Activated CD8-positive, alpha-beta memory T cell treated with anti-CD3 and anti-CD28 coated beads for 24 hours (primary cell): ENCODE measurements at places on chromosomes 6 and 20.
A peak's percentile ranks its signal among the peaks of the same experiment; 100 is the strongest.

DNA sequence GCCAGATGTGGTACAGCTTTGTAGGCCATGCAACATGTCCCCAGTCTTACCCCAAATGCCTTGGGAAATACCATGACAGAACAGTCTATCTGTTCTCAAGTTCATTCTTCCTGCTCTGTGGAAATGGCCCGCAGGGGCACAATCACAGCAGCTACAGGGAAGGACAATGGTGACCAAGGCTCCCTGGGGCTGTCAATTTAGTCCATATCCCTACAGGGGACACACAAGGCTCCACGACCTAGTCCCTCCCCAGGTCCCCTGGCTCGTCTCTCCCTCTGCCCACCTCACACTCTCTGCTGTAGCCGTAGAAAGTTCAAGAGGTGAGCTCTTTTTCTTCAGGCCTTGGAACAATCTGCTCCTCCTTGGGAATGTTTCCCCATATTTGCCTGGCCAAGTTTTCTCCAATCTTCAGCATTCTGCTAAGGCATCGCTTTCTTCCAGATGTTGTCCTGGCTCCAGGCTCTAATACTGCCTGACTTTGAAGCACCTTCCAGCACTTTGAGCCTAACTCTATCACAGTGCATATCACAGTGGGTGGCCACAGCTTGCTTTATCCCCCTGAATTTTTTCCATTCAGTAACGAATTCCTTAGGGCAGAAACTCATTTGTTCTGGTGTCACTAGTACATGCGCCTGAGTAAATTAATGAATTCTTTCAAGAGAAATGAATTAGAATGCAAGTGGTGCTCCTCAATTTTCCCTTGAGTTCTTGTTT lies 92.6 kb downstream of the MAP3K7 start:
- no peak for DNase-seq

DNA sequence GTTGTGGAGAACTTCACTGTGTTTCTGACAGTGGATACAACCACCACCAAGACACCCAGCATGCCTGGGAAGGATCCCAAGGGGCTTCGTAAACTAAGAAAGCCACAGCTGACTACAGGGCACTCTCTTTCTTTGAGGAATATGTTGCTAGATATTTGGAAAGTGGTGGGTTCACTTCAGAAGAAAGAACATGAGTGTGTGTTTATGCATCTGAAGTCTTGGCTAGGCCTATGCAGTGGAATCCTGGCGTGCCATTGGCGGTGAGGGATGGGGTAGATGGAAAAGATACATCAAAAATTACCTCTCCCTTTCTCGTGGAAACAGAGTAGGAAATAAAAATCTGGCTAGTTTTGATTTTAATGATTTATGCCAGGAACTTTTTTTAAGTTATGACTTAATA lies 187.7 kb downstream of the PDE7B start:
- DNase-seq: no peak

DNA sequence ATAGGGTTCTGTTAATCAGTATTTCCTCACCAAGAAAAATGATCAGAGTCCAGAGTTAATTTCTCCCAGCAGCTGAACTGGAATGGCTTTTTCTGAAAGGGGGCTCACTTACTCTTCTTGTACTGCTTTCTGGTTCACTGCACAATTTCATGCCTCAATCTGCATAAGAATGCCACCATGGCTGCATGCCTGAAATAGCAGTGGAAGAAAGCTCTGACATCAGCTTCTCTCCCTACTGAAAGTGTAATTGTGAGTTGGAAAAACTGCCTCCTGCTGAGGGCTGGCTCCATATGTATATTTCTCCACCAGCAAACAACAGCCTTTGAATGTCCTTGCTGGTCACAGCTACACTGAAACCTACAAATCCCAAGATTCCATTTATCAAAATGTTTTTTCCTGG lies 1027.2 kb upstream of the GJE1 start:
- no peak for DNase-seq

GRCh38 chr6:156589281-156589680 lies 187.9 kb upstream of the ARID1B start:
- no peak for DNase-seq

- peak; percentile 68 for DNase-seq
Observed at GRCh38 chr6:42978487-42978838, 518 bp downstream of the PEX6 start.

GRCh38 chr20:36304786-36305495 lies 1.2 kb upstream of the DLGAP4 start:
- DNase-seq: peak; percentile 52

DNA sequence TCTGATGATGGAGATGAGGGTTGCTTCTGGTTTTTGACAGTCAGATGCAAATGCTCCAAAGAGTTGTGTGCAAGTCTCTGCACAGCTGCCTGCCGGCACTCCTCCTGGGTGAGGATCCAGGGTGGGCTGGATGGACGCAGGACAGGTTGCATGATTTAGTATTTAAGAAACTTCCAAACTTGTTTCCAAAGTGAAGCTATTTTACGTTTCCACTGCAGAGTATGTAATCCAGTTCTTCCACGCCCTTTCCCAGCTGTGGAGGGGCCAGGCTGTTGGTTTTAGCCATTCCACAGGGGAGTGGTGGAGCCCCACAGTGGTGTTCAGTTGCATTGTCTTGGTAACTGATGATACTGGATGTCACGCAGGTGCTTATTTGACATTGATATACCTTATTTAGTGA lies 157.3 kb downstream of the THBS2 start:
- DNase-seq: no peak

DNA sequence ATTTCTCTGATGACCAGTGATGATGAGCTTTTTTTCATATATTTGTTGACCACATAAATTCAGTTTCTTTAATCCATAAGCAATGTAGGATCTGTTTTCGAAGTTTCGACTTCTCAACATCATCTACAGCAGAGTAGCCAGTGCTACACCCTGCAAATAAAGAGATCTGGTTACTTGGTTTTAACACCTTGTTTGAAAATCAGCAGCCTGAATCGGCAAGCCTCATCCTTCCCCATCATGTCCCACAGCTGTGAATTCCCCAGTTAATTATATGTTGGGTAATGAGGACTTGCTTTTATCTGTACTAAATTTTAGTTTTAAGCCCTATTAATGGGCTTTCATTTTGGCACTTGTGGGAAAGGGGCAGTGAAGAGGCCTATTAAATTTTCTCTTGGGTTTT lies 80.6 kb downstream of the BMP2 start:
- DNase-seq: no peak

DNA sequence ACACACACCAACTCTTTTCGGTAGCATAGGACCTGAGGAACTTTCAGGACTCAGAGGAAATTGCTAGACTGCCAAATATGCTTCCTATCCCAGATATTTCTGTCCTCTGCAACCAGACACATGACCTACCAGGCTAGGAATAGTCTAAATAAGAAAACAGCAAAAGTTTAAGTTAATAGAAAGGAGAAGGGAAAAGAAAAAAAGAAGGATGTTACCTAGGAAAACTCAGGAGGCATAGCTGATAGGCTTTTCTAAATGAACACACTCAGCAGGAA lies 74.6 kb downstream of the MAP3K5 start:
- no peak for DNase-seq

DNA sequence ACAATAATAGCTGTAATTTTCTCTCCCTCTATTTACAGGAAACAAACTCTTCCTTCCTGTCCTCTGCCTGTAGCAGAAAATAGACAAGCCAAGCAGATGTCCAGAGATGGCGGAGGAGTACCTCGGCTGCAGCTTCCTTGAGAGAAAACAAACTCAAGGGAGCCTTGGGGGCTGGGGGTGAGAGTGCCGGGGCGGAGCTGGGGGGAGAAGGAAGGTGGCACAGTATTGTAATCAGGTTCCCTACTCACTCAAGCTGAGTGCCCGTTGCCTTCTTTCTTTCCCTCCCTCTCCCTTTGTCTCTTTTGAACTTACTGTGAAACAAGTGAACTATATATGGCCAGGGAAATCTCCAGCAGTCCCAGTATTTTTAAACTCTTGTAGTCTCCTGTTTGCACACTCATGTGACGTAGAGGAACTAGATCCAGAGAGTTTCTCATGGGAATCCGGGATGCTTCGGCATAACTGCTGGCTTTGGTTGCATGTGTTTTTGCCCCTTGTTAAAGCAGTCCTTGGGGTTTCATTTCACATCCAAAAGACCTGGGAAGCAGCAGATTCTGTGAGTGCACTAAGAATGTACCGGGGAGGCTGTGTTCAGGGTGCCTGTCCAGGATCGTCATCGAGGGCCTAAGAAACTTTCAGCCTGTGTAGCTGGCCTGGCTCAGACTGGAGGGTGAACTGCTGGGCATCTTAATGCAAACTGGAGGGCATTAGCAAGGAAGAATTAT lies 44.6 kb upstream of the HDDC2 start:
- no peak for DNase-seq

DNA sequence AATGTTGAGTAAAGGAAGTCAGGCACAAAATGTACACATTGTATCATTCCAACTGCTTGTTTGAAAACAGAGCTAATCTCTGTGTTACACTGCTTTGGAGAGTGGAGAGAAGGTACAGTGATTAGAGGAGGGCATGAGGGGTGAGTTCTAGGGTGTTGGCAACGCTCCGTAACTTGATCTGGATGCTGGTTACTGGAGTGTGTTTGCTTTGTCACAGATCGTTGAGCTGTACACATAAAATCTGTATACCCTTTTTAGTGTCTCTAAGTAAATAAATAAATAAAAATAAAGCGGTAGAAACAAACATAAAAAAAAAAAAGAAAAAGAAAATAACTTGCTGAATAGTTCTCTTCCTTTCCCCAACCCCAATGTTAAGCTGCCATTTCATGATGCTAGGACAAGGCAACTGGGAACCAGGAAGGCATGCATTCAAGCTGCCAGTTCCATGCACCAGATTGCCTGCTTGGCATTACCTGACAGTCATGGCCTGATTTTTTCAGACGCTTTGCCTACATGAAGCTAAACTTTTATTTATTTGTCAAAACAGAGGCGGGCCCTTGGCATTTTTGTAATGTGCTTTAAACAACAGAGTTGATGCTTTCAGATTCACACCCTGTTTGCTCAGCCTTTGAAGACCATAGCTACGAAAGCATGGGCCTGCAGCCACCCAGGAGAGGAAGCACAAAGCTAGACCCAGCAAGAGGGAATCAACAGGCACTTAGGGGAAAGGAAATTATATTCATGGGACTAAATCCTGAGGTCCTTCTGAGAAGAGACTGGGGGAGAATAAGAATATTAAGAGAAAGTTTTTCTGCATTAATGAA lies 21.2 kb downstream of the TNFRSF21 start:
- DNase-seq: no peak

GRCh38 chr20:25009218-25010145 lies 16.9 kb upstream of the APMAP start:
- peak; percentile 15 for DNase-seq

DNA sequence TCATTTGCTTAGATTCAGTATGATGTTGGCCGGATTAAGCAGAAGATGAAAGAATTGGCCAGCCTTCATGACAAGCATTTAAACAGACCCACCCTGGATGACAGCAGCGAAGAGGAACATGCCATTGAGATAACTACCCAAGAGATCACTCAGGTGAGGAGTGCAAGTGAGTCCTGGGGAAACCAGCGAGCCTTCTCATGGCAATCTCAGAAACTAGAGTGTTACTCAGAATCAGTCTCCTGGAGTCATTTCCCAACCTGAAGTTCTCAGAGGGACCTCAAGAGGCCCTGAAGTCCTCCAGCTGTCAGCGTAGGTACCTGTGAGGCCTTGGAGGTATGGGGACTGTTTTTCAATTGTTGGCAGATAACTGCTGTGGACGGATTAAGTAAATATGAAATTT lies 16.9 kb downstream of the STX16 start:
- no peak for DNase-seq

DNA sequence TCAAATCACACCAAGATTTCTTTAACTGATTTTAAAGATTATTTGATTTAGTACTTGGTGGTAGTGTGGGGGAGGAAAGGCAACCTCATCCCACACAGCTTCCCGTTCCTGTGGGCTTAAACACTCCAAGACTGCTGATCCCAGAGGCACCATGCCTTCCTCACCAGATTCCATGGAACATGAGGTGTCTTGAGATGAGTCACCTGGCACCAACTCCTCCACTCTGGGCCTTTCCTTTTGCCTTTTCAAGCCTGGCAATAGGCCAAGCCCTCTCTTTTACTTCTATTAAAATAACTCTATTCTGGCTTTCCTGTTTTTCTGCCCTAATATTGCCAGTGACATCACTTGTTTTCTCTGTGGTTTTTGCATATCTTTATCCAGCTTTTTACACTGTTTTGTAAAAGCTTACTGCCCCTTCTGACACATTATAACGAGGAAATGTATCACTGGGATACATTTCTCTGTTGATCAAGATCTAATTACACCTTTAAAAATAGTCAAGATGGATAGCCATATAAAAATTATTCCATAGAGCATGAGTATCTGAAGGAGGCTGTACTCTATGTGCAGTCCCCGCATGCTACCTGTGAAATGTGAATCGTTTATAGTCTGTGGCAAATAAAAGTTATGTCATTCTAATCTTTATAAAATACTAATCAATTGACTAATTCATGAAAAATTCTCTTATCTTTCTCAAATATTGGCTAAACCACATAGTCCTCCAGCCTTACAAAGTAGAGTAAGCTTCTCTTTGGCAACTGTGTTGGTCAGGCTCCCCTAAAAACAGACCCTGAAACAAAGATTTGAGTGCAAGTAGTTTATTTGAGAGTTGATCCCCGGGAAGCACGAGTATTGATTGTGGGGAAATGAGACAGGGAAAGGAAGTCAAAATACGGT lies 257.8 kb upstream of the KCNQ5 start:
- no peak for DNase-seq

GRCh38 chr6:22658934-22659333 lies 89.6 kb downstream of the HDGFL1 start:
- DNase-seq: no peak

GRCh38 chr6:31272436-31272835 lies 544 bp upstream of the HLA-C start:
- no peak for DNase-seq

GRCh38 chr20:36277546-36277945 lies 28.6 kb upstream of the DLGAP4 start:
- peak; percentile 49 for DNase-seq

DNA sequence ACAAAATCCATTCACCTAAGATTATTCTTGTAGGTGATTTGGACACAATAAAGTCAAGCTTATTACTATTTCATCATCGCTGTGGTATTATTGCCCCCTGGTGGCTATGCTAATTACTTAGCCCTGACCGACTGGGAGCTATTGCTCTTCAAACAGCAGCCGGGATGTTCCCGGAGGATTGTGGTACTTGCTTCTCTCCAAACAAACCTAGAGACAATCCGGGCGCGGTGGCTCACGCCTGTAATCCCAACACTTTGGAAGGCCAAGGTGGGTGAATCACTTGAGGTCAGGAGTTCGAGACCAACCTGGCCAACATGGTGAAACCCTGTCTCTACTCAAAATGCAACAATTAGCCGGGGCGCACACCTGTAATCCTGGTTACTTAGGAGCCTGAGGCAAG lies 15.4 kb upstream of the STMND1 start:
- peak; percentile 59 for DNase-seq

DNA sequence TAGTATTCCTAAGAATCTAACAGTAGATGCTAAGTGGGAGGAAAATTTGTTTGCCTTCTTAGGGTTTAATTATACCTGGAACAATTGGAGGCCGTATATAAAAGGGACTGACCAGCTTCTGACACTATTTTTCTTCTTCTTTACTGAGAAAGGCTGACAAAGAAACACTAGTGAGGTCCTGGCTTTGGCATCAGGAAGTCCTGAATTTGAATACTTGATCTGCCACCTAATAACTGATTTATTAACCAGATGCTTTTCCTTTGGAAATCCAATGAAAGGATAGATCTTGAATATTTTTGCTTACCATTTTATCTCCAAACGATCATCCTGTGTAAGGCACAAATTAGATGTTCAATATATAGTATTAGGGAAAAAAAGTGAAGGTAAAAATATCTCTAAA lies 382.5 kb downstream of the CENPW start:
- no peak for DNase-seq
